K562 (cell line): ENCODE measurements at places on chromosomes 7 and 10.

DNA sequence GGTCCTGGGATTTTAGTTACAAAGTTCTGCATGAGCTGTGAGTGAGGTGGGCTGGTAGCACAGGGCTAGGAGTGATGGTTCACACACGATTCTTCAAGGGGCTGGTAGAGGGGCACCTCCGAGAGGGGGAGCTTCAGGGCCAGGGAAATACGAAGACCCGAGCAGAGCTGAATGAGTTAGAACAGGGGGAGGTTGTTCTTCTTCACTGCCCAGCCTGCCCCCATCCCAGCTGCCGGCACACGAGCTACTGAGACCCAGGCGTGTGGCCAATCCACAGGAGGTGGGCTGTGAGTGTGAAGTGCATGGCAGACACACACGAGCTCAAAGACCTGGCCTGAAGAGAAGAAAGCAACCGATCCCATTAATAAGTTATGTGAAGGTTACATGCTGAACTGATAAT, 256.2 kb upstream of the ZNF32 start:
- DNase-seq, result no peak

GRCh38 chr7:100968031-100968430, 1.3 kb upstream of the MUC12 start:
- no peak for DNase-seq

DNA sequence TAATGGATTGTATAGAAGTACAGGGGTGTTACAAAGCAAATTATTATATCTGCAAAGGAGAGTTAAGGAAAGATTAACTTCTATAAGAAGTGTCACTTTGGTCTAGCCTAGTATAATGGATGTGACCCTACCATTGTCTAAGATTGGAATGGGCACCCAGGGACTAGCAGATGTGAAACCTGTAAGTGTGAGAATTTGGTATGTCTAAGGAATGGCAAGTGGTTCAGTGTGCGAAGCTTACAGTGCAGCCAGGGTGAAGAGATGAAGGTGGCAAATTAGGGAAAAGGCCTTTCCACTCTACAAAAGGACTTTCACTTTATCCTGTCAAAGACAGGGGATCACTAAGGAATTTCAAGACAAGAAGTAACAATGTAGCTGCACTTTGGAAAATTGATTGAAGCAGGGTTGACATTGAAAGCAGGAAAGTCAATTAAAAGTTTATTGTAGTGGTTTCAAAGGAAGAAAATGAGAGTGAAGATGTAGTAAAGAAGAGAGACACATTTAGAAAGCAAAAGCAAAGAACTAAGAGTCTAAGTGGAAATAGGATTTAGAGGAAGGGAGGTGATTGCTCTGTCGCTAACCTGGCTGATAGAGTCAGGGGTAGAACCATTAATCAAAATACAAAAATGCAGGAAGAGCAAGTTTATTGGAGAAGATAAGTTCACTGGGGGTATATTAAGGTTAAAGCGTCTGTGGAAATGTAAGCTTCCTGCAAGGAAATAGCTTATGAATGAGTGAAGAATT, 47.4 kb downstream of the KCND2 start:
- DNase-seq, result no peak

DNA sequence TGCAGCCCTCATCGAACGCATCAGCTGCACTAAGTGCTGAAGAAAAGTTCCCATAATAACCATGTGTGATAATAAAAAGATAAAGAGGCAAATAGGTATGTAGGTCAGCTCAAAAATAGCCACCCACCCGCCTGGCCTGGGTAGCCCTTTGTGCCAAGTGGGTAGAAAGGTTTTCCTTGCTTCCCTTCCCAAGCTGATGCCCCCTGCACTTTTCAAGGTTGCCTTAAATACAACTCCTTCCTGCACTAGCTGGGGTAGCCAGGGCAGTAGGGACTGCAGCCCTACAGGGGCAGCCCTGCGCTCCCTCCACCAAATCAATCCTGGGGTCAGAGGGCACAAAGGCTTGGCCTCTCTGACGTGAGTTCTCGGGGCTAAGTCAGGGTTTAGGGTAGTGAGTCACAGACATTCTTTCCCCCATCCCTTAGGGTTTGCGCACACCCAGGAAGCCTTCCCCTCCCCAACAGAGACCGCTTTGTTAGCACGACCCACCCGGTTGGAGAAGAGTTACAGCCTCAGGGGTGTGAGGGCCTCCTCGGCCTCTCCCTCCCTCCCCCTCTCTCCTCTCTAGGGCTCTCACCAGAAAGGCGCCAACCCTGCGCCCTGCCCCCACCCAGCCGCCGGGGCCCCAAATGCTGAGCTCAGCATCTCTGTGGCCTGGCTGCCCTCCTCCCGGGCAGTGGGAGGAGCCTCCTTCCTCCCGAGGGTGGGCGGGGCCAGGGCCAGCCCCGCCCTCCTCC, 13.3 kb upstream of the DDIT4 start:
- peak; percentile 99 for DNase-seq

DNA sequence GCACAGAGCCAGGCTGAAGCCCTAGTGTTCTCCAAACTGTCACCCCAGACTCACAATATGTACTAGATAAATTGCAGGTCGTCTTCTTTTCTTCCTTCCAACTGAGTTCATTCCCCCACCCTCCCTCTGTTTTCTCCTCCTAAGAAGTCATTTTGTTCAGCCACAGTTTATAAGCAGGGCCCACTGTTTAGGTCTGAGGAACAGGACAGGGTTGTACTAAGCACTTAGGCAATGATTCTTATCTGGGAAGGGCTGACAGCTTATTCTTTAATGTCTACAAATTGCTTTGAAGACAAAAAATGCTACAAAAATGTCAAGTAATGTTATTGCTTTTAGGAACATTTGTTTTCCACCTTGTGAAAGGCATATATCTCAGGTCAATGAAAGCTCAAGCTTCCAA, 59.1 kb downstream of the CDC123 start:
- DNase-seq, result no peak
